ENCODE measurements at places on chromosomes 3 and 15.

DNA sequence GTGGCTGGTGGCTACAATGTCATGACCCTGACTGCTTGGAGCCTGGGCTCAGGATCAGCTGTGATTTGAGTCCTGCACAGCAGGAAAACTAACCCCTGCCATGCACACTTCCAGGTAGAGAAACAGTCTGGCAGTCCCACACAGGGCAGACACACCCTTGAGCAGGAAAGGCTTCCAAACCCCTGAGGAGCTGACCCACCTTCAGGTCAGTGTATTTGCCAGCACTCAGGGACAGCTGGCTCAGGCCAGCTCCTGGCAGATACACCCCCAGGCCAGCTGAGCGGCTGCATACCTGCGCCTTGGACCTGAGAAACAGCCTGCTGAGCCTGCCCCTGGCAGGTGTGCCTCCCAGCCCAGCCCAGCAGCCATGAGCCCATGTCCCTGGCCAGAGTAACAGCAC lies 22.2 kb upstream of the CDAN1 start:
- no peak for DNase-seq

GRCh38 chr3:18018491-18019160 lies 276.2 kb upstream of the TBC1D5 start:
- no peak for DNase-seq

DNA sequence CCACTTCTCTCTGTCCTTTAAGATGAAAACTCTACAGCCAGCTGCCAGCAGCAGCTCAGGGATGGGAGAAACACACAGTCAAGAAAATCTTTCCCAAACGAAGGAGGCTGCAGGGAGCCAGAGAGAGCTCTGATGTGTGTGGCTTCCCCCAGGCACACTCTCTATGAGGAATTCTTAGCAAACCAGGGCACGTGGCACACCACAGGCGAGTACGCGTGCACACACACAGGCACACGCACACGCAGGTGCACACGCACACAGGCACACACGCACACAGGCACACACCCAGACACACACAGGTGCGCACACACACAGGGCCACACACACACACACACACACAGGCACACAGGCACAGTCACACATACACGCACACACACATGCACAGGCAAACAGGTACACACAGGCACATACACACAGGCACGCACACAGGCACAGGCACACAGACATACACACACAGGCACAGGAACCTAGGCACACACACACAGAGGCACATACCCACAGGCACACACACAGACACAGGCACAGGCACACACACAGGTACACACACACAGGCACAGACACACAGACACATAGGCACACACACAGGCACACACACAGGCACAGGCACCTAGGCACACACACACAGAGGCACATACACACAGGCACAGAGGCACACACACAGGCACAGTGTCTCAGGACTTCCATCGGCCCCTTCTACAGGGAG lies 91.5 kb upstream of the ATP2B2 start:
- DNase-seq = no peak

DNA sequence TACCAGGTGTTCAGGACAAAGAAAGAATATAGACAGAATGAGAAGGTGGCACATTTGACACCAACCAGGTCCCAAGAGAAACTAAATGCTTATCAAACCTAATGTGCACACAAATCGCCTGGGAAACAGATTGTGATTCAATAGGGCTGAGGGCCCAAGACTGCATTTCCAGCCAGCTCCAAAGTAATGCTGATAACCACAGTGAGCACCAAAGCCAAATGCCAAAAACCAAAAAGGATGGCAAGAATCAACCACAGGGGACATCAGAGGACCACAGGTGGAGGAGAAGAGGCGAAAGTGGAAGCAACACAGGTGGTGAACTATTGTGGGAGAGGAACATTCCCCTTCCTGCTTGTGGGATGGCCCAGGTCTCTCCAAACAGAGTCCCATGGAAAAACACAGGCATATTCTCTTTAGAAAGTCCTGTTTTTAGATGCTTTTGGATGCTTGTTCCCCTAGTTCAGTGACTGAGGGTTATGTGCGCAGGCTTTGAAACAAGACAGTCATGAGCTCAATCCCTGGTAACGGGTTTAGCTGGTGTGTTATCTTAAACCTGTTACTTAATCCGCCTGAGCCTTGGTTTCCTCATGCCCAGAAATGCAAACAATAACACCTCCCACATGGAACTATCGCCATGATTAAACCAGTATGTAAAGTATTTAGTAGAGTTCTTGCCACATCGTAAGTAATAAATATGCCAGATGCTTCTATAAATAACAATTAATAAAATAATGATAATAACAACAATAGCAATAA lies 241.7 kb downstream of the ATP8B4 start:
- no peak for DNase-seq

DNA sequence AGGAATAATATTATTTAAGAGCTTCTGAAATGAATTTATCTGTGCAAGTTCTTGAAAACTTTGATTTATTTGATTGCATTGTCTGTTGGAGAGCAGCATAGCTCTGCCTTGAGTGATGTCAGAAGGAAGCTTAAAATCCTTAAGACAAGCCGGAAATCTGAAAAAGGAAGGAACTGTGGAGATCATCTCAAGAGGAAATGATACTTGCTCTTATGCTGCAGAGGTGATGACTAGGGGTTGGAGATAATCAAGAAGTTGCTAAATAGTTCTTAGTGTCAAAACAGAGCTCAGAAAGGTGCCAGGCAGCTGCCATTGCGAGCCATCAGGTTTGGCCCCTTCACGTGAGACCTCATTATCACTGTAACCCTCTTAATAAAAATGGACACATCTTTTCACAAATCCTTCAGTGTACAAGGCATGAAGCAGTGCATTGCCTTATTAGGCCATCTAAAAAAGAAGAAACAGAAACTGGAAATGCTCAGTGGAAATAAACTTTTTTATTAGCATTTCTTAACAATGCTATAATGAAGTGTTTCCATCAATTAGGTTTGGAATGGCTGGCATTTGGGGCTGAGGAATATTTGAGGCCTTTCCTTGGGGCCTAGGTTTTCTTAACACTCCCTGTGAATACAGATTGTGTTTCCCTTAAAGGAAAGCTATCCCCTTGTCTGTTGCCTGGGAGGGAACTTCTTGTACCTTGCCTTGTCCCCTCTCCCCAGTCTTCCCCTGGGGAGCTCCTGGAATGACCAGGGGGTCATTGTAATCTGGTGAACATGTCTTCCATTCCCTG lies 34.5 kb upstream of the VILL start:
- no peak for DNase-seq

DNA sequence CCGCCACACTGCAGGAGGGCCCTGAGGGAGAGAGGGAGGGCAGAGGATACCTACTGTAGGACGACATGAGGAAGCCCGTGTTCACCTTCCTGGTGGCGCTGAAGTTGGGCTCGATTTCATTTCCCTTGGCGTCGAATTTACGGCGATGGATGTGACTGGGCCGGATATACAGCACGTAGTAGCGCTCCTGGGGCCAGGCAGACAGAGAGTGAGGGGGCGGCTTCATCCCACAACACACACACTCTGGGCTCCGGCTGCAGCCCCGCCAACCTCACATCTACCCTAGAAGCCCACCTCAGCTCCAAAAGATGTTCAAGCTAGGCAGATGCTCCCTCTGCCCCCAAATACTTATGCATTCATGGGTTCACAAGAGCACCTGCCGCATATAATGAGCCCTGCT lies 4.5 kb downstream of the ARPIN start:
- no peak for DNase-seq

GRCh38 chr15:99953886-99954285 lies 220.6 kb upstream of the LYSMD4 start:
- no peak for DNase-seq

DNA sequence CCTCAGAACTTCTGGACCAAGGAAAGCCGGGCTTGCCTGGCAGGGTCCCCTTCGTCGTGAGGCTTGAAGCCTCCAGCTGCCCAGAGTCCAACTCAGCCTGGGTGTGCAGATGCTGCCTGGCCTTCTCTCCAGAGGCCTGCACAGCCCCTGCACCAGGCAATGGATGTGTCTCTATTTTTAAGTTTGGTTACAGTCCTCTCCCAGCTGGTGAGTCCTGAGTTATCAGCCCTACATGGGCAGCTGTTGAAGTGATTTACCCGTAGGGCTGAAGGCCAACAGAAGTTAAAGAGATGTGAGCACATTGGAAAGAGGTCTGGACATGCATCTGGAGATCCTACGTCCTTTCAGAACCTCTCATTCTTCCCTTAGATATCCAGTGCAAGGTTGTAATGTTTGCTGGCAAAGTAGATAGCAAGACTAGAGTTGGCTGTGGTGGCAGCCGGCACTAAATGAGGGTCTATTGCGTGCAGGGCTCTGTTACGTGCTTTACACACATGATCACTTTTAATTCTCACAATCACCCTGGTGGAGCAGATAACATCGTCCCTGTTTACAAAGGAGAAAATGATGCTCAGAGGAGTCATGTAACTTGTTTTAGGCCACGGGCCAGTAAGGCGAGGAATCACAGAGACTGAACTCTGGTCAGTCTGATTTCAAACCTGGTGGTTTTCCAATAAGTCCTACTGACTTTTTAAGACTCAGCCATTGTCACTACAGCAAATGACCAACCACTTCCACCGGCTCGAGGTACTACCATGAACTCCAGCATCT lies 9.9 kb downstream of the FYCO1 start:
- no peak for DNase-seq
